Bronchial epithelial cell (primary cell): ENCODE measurements at places on chromosomes 6 and 20.
A peak's percentile ranks its signal among the peaks of the same experiment; 100 is the strongest.

DNA sequence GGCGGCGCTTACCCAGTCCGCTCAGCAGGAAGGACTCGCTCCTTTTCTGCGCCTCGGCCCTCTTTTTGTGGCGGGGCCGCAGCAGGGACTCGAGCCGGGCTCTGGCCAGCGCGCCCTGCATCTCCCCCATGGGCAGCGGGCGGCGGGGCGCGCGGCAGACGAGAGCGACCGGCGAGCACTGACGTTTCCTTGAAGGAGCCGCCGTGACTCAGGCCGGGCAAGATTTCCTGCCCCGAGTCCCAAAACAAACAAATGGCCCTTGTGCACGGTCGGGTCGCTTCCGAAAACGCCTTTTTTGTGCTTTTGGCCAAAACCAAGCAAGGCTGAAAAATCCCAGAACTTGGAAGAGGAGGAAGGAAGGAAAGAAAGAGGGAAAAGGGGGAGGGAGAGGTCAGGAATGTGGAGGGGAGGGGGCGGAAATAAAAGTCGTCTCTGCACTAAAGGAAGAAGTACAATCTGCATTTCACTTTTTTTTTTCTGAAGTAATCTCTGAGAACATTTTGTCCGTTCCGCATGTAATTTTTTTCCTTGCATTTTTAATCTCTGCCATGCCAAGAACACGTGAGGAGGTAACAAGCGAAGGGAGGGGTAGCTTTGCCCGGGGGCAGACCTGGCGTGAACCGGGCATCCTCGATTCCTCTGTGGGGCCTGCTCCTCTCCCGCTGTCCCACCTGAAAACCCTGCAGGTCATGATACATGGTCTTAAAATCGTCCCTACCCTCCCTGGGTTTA lies 123.3 kb upstream of the SLC2A12 start:
- peak; percentile 51 for DNase-seq

DNA sequence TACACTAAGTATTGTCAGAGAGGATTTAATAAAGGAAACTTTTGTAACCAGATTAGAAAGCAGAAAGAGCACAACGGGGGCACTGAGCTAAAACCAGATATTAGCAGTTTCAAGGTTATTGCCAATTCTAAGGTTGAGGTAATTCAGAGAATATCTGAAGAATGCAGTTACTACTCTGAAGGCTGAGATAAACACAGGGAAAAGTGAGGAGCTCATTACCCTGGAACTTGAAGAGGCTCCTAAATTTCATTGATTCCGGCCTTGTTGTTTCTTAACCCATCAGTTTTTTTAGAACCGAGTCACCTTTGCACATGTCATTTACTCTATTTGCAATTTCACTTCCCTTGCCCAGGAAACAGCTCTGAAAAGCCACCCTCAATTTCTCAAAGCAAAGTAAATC lies 72.4 kb upstream of the BTBD3 start:
- no peak for DNase-seq

DNA sequence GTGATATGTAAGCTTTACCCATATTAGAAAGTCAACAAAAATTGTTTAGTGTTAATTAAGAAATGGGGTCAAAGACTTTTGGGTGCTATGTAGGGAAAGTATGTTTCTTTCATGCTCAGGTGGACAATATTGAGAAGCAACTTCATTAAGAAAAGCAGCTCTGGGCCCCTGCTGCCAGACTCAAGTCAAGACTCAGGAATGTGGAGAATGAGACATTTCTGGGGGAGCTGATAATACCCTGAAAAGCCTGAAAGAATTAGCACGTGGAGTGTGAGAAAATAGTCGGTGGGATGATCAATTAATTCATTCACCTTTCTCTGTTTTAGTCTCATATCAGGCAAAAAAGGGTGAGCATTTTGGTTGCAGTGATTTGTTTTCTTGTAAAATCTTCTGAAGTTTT lies 175.1 kb upstream of the IMPG1 start:
- DNase-seq: no peak

DNA sequence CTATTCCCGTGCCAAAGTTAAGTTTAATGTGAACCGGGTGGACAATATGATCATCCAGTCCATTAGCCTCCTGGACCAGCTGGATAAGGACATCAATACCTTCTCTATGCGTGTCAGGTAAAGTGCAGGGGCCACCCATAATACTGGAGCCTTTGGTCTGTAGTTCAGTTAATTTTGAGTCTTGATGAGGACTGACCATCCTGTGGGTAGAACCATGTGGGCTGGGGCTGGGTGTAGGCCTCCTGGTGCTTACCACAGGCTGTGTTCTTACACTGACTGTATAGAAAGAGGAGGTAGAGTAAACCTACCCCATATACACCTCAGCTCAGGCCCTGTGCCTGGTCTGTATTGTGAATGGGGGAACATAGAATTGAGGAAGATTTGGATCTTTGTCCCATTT lies 2.4 kb downstream of the NOP56 start:
- DNase-seq: no peak

DNA sequence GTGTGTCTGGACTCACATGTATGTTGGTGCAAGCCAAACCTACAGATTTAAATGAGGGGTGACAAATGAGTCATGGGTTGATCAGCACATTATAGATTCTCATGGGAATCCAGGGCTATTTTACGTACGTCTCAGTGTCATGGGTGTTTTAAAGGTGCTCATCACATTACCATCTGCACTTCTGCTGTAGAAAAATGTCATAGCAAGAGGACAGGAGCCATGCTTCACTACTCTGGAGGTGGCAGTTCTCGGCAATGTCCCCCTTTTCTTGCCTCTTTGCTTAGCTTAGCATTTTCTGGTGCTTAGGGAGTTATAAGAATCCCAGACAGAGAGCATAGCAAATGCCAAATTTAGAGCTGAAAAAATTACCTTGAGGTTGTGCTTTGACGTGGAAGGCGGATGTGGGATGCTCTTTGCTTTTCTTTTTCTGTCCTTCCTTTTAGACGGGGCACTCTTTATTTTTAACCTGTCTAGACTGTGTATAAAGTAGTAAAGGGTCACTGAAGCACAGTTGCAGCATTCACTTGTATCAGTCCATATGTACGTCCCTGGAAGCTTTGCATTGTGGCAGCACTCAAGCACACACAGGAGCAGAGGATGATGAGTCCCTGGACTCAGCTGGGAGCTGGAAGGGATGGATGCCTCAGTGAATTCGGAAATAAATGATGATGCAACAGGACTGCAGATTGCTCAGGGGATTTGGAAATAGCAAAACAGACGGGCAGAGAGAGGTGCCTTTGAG lies 139.7 kb downstream of the SYNDIG1 start:
- peak; percentile 9 for DNase-seq

GRCh38 chr6:150670311-150670710 lies 70.6 kb downstream of the PLEKHG1 start:
- no peak for DNase-seq

- no peak for DNase-seq
Observed at GRCh38 chr6:135280375-135281136, 99.4 kb downstream of the MYB start.

DNA sequence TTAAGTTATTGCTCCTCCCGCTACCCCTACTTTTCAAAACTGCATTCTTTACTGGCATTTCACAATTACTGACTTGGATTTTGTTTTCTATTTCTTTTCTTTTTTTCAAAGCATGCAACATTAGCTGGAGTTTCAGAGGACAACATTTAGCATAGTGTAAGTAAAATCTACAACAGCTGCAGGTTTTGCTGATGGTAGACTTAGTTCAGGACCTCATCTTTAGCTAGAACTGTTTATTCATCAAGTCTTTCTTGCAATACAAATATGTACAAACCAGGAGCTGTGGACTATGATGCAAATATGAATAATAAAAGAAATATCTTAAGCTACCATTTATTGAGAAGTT lies 728 bp upstream of the CEP162 start:
- DNase-seq: no peak

DNA sequence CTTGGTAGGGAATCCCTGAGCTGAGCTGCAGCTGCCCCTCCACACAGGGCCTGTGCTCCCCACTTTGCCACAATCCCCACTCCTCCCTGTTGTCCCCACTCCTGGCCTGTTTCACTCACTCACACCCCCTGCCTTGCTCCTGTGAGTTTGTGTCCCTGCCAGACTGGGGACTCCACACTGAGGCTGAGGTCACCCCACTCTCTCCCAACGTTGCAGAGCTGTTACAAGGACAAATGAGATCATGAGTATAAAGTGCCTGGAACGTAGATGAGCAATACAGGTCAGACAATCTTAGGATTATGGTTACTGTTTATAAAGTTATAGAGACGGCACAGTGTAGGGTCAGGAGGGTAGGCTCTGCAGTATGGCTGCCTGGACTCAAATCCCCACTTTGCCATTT lies 426.0 kb upstream of the SULF2 start:
- no peak for DNase-seq
